T-helper 17 cell (primary cell): ENCODE measurements at places on chromosomes 1 and 21.

- DNase-seq = no peak
These were observed 1.7 kb upstream of the NECTIN4 start for GRCh38 chr1:161091093-161091492.

GRCh38 chr1:172470149-172470548 is 26.3 kb upstream of the PIGC start:
- DNase-seq = no peak

DNA sequence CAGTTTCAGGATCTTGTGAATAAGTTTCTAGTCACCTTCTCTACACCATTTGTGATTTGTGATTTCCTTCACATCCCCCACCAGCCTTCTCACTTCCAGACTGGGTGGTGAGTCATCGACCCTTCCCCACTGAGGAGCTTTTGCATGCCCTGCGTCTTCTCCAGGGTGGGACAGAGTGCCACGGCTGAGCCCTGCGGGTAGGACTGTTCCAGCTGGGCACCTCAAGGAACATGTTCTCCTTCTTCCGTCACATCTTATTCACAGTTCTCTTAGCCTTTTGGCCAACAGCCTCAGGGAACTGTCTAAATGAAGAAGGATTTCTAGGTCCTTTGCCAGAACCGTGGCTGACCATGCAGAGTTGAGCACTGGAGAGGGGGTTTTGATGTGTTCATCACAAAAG is 116.5 kb downstream of the TMEM53 start:
- DNase-seq = no peak

DNA sequence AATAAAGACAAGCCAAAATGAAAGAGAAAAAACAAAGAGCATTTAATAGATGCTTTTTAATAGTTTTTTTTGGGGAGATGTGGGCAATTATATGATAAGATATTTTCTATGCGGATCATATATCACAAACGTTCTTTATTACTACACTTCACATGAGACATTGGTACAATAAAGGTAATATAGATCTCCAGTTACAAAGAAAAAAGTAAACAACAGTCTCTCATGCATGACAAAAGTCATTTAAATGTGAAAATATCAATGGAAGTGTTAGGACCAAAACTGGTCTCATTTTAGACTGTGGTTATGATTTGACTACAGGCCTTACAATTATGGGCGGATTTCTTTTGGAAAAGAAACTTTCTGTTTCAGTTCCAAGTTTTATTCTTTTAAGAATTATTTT is 687.0 kb downstream of the ADGRL2 start:
- DNase-seq = no peak

- DNase-seq = no peak
These were observed 34.5 kb downstream of the TYW3 start for GRCh38 chr1:74767490-74767889.

GRCh38 chr21:32674038-32674437 is 53.8 kb downstream of the SYNJ1 start:
- DNase-seq = no peak

- no peak for DNase-seq
These were observed 585 bp downstream of the NEGR1 start for GRCh38 chr1:72281637-72282270.

GRCh38 chr1:10808441-10808840 is 12.0 kb upstream of the CASZ1 start:
- DNase-seq = no peak

DNA sequence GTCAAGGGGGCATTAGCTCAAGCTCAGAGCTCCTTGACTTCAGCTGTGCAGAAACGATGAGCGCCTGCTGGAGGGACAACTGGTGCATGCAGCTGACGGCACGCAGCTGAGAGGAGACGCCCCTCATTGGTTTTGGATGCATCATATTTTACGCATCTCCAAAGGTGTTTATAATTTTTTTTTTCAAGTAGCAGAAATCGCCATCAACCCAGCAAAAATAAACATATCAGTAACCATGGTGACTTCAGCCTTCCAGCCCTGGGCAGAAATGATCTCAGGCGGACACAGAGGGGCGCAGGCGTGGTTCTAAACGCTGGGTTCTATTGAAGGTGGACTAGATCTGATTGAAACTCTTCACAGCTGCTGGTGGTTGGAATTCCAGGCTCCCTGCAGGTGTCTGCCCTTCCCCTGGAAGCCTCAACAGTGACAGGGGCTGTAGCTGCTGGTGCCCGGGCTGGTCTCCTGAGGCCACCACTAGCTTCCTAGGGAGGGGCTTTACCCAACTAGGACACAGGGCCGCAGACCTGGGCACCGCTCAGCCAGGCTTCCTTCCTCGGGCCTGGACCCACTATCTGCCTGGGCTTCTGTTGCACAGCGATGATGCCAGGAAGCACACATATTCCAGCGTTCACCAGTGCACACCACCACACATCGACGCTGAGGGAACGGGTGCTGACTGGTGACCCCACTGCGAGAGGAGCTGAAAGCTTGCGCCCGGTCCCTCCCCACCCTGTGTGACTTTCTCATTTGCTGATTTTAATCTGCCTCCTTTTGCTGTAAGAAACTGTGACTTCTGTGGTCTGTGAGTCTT is 63.7 kb upstream of the ABCG1 start:
- no peak for DNase-seq

- no peak for DNase-seq
These were observed 28.6 kb upstream of the TXLNA start for GRCh38 chr1:32150847-32151246.

DNA sequence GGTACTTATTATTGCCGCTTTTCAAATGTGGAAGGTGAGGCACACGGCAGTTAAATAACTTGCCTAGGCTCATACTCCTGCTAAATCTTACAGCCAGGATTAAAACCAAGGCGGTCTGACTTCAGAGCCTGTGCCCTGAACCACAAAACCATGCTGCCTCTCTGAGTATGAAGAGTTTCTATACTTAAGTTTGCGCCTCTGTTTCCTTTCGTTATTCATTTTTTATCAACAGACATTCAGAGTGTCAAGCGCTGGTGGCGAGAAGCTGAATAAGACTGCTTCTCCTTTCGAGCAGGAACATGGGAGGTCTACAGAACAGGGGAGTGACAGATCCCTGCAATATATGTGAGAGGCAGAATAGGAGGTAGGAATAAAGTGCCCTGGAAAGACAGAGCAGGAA is 96.0 kb upstream of the DUSP10 start:
- DNase-seq = no peak
